Inflammatory macrophage (primary cell): ENCODE measurements at places on chromosomes 16 and 17.

DNA sequence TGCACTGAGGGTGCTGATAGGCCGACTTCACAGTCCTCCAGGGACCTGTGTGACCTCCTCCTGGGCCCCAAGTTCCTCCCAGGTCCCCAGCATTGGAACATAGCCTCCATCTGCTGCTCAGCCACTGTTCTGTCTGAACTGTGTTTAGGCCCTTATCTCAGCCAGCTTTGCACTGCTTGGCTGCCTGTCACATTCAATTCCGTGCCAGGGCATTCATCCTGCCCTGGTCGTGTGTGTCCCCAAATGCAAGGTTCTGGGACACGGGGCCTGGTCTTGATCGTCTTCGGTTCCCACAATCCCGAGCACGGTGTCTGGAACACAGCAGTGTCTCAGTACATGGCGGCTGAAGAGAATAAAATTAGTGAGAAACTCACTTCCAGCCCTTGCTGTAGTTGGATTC is 69.9 kb upstream of the NFAT5 start:
- DNase-seq: no peak

GRCh38 chr17:68457168-68457538 is at the start of gene WIPI1:
Gene WIPI1, minus strand, starts transcription at chr17:68457496. Its CDS starts 75 bp downstream, at chr17:68457421.
- no peak for DNase-seq

GRCh38 chr16:17512636-17513220 is 42.0 kb upstream of the XYLT1 start:
- DNase-seq: no peak

DNA sequence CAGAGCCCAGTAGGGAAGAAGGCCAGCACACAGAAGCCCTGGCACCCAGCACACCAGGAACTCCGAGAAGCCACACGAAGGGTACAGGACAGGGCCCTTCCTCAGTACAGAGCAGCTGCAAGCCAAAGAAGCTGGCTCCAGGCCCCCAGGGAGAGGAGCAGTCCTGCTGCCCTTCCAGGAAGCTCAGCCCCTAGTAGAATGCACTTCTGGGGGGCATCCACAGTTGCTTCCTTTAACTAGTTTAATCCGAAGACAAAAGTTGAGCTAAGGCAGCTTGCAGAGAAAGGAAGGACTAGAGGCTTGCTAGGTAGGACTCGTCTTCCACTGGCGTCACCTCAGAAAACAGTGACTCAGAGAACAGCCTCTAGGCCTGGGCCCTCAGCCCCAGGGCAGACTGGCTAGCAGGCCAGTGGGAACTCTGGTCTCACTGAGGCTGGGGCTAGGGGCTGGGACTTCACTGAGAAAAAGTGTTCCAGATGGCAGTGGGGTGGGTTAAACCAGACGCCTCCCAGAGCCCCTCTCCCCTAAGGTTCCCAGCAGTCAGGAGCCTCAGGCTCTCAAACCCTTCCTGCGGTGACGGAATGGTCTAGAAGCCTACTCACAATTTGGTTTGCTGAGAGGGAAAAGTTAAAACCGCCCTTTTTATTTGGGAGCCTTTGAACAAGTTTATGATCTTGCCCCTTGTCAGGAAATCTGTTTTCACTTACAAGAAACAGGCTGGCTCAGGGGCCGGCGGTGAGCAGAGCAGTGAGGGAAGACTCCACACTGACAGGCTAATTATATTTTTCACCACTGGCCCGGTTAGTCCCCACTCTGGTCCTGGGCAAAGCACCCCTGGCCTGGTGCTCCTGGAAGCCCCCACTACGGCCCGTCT is 41.4 kb downstream of the ACTG1 start:
- no peak for DNase-seq

- DNase-seq: peak; percentile 63
These were observed at the start of gene DUSP14 for GRCh38 chr17:37489197-37490001. Gene DUSP14, plus strand, starts transcription at chr17:37489891. Its CDS starts 22,382 bp downstream, at chr17:37512273.

- DNase-seq: peak; percentile 0
These were observed at the start of gene ENO3 for GRCh38 chr17:4950746-4951204. Gene ENO3, plus strand, starts transcription at chr17:4951119. Its CDS starts 711 bp downstream, at chr17:4951830.

DNA sequence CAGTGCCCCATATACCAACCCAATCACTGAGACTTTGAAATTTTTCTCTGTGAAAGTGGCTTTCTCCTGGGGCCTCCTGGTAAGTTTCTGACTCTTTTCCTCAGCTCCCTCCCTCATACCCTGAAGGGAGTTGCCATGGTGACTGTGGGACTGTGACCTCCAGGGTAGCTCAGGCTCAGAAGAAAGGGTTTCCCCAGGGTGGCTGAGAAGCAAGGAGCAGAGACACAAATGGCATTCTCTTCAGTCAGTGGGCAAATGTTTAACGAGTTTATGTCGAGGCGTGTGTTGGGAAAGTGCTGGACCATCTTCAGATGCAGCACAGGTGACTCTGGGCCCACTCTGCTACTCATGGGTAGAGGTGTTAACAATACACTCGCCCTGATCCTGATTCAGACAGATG is 46.8 kb downstream of the MRPS23 start:
- no peak for DNase-seq

- no peak for DNase-seq
These were observed 199.8 kb downstream of the CYB561 start for GRCh38 chr17:63246344-63246743.

GRCh38 chr16:75087375-75087979 is 29.1 kb downstream of the LDHD start:
- DNase-seq: peak; percentile 7

GRCh38 chr17:50986989-50987660 is 121.0 kb upstream of the TOB1 start:
- no peak for DNase-seq

- DNase-seq: no peak
These were observed 863.5 kb upstream of the CDH8 start for GRCh38 chr16:62899737-62900136.

DNA sequence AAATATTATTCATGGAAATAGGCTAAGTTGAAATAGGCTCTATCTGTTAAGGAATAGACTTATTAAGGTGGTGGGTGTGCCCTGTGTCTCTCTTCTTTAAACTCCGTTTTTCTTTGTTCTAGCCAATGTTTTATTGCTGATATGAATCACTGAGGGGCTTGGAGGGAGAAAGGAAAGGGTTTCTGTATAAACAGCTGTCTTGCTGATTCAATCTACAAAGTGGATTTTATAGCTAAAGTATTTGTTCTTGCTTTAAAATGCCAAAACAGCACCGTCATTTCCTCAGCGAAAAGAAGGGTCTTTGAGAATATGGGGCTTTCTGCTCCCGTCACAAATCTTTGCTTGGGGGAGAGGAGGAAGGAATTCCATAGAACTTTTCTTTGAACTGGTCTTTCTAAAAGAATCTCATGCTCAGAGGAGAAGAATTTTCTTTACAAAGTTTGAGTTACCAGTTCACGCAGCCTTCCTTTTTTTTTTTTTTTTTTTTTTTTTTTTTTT is 39.3 kb downstream of the MSI2 start:
- no peak for DNase-seq
